ENCODE measurements at places on chromosomes 2 and 18.

GRCh38 chr2:147214914-147215313 lies 629.9 kb upstream of the ACVR2A start:
- DNase-seq: no peak

GRCh38 chr2:211836409-211836808 lies 702.2 kb downstream of the ERBB4 start:
- no peak for DNase-seq

DNA sequence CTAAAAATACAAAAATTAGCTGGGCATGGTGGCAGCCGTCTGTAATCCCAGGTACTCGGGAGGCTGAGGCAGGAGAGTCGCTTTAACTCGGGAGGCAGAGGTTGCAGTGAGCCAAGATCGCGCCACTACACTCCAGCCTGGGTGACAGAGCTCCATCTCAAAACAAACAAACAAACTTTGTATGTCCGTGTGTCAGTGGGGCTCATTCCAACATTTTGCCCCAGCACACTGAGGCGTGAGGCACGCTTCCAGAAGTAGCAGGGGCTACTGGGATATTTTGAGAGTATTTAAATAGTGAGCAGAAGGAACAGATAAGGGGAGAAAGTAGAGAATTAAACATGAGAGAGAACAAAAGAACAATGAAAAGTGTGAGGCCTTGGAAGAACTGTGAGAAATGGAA lies 83.3 kb upstream of the TANK start:
- DNase-seq: no peak

DNA sequence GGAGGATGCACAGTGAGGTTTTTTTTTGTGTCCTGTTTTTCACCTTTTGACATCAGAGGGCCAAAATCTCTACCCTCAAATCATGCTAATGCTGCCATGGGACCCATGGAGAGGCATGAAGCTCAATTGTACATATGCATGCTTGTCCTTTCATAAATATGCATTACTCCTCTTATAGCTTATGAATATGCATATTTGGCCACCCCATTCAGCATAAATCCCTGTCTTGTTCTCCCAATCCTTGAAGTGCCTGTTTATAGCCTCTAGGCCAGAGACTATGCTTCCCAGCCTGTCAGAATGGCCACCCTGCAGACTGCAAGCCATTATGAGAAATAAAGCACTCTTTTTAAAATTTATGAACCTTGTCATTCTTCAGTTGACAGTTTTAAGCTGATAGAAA lies 696.4 kb upstream of the ZNF804A start:
- DNase-seq: no peak

DNA sequence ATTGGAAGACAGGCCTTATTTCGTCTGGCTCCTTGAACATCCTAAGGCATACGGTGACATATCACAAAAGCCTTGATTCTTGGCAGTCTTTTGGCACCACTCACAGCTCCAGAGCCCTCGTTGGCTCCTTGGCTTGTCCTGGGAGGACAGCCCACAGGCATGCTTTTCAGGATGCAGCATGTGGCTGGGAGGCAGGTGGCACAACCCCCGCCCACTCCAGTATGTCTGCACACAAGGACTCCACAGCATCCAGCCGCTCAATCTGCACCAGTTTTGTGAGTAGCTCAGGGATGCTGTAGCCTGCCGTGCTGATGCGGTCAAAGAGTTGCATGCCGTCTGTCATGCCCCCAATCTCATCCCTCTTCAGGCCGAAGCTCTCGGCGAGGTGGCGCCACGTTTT lies 92.3 kb downstream of the EDAR start:
- DNase-seq: no peak

DNA sequence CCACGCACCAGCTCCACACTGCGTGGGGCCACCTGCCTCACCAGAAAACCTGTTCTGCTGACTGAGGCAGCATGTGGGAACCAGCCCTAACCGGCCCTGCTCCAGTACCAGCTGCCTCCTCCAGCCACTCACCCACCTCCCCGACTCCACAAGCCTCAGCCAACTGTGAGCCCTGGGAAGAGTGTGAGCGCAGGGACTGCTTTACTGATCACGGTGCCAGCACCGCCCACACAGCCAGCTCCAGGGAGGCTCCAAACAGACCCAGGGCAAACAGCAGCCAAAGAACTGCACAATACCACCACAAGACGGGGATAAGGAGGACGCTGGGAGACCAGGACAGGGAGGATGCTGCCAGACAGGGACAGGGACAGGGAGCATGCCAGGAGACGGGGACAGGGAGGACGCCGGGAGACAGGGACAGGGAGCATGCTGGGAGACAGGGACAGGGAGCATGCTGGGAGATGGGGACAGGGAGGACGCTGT lies 28.4 kb downstream of the EIPR1 start:
- DNase-seq: no peak

DNA sequence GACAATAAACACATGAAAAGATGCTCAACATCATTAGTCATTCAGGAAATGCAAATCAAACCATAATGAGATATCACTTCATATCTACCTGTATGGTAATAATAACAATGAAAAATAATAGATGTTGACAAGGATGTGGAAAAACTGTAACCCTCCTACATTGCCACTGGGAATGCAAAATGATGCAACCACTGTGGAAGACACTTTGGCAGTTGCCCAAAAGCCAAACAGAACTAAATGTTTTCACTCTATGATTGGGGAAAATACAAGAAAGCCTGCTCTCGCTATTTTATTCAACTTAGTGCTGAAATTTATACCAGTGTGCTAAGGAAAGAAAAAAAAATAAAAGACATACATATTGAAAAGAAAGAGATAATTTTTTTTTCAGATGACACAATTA lies 934.5 kb downstream of the CNTNAP5 start:
- no peak for DNase-seq

GRCh38 chr2:189866296-189866695 lies 82.0 kb downstream of the PMS1 start:
- no peak for DNase-seq

- no peak for DNase-seq
Observed at GRCh38 chr2:40037303-40037702, 258.2 kb upstream of the THUMPD2 start.

DNA sequence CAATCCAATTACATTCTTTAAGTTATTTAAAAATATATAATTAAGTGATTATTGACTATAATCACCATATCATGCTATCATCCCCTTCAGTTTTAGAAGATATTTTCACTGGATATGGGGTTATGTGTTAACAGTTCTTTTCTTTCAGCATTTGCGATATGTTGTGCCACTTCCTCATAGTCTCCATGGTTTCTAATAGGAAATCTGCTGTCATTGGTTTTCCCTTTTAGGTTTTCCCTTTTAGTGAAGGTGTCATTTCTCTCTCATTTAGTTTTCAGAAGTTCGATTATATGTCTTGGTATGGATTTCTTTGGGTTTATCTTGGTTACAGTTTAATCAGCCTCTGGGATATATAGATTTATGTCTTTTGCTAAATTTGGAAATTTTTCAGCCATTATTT lies 34.8 kb upstream of the EPG5 start:
- DNase-seq: no peak

DNA sequence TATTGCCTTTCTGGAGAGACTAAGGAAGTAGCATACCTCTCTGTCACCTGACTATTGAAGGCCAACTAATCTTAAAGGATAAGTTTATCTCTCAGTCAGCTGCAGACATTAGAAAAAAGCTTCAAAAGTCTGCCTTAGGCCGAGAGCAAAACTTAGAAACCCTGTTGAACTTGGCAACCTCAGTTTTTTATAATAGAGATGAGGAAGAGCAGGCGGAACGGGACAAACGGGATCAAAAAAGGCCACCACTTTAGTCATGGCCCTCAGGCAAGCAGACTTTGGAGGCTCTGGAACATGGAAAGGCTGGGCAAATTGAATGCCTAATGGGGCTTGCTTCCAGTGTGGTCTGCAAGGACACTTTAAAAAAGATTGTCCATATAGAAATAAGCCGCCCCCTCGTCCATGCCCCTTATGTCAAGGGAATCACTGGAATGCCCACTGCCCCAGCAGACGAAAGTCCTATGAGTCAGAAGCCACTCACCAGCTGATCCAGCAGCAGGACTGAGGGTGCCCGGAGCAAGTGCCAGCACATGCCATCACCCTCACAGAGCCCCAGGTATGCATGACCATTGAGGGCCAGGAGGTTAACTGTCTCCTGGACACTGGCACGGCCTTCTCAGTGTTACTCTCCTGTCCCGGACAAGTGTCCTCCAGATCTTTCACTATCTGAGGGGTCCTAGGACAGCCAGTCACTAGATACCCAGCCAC lies 61.5 kb upstream of the FAM98A start:
- no peak for DNase-seq

- DNase-seq: no peak
Observed at GRCh38 chr2:45145073-45145899, 136.0 kb upstream of the SIX2 start.

DNA sequence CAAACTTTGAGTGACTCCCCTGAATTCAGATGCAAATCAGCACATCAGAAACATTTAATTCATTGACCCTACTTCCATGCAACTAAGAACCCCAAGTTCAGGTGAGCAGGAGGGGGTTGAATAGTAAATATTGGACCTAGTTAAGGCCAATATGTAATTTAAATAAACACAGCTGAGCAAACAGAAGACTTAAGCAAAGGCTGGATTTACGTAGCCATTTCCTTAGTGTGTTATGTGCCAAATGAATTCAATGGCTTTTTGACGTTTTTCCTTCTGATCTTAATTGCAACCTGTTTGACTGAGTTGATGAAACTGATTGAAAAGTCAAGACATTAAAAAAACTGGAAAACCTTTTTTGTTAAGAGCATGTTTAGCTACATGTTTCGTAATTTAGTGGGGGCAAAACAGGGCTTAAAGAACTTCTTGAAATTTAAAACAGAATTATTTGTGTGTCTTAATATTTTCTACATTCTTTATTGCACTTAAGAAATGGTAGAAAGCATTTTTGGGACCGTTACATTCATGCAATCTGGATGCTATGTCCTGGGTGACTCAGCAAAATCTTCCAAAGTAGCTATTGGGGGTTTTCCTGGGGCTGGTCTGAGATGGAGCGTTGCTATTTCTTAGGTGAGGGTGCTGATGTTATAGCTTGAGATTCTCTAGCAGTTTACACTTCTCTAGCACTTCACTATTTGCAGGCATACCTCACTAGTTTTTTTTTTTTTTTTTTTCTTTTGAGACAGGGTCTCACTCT lies 25.5 kb upstream of the KCNE4 start:
- DNase-seq: no peak

GRCh38 chr2:95005726-95006125 lies 19.8 kb upstream of the MAL start:
- DNase-seq: no peak

- no peak for DNase-seq
Observed at GRCh38 chr2:19140463-19141208, 217.8 kb downstream of the OSR1 start.

- no peak for DNase-seq
Observed at GRCh38 chr18:41162191-41162590, 792.8 kb upstream of the PIK3C3 start.

GRCh38 chr18:21996351-21996826 lies 173.0 kb upstream of the GATA6 start:
- DNase-seq: no peak

- no peak for DNase-seq
Observed at GRCh38 chr2:101899871-101900270, 91.9 kb upstream of the IL1R2 start.

- DNase-seq: no peak
Observed at GRCh38 chr18:45449418-45450227, 165.7 kb upstream of the SLC14A2 start.

GRCh38 chr18:9786631-9787030 lies 78.5 kb downstream of the RAB31 start:
- no peak for DNase-seq

DNA sequence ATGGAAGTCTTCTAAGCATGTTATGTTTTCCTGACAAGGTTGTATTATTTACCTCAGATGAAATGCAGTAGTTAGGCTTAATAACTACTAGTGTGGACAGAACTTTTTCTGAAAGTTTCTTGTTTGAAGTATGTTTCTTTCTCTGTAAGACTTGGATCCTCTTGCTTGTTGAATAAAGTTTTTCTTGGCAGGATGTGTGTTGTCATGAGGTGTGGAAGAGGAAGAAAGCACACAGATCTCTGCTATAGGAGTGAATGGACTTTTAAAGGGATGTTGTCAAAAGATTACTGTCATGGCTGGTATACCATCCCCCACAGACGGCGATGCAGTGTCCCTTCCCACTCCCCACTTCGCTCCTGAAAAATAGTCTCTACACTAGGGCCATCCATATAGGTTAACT lies 2.6 kb downstream of the CAB39 start:
- DNase-seq: no peak
